ENCODE measurements at places on chromosomes 2 and 18. TPM values are rescaled to one million over a fixed set of nuclear protein-coding genes. Genes with fewer than 3 reads are reported as not detected.

GRCh38 chr18:76956648-76957047, 134.3 kb downstream of the ZNF236 start:
- no peak for DNase-seq

GRCh38 chr2:64763126-64763525, 109.4 kb upstream of the SERTAD2 start:
- DNase-seq, result no peak

GRCh38 chr2:96867756-96868554, 1.9 kb downstream of the SEMA4C start:
- no peak for DNase-seq

DNA sequence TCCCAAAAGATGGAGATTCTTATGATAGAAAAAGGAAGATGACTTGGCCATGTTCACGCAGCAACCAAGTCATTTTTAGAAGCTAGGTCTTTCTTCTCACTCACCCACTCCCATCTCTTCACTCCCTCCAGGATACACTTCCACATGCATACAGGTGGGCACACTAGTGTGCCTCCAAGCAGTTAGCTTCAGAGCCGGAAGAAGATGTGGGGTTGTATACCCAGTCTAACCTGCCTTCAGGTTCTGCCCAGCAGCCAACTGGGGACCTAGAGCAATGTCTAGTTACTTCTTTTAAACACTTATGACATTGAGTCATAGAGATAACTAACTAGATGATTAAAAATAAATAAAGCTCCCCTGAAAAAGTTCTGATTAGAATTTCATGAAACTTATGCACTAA, 21.8 kb upstream of the TANK start:
- no peak for DNase-seq

- DNase-seq, result no peak
Observed at GRCh38 chr2:106869512-106870275, 16.3 kb downstream of the ST6GAL2 start.

The C1QL2 gene
- total RNA-seq, result not detected

Measured in aorta (tissue), 5 donors.